ENCODE measurements at places on chromosomes 13 and 19. TPM values are rescaled to one million over a fixed set of nuclear protein-coding genes. Genes with fewer than 3 reads are reported as not detected.

- DNase-seq = no peak
- H3K4me3 ChIP-seq = peak overlapping the region; percentile 42
- peak overlapping the region; percentile 94 for H3K27ac ChIP-seq
Observed at GRCh38 chr19:45477713-45478453, 10.1 kb downstream of the FOSB start.

- H3K27me3 ChIP-seq = no peaks in the 10 kb centered on the region
- no peak overlapping the region for H3K4me3 ChIP-seq
- no peaks in the 10 kb centered on the region for H3K4me1 ChIP-seq
- DNase-seq = no peak
Observed at GRCh38 chr13:104785952-104786351, 1719.7 kb upstream of the SLC10A2 start.

DNA sequence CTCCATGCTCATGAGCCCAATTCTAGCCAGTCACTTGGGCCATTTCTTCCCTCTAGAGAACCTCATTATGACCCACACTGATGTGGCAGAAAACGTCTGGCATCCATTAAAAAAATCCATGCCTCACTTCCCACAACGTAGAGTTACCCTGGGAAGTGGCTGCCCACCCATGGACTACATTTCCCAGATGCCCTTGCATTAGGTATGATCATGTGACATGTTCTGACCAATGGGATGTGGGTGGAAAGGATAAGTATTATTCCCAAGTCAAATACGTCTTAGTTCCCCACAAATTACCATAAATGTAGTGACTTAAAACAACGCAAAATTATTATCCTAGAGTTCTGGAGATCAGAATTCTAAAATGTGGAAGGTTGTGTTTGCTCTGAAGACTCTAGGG lies 47.9 kb upstream of the ZNRF4 start:
- DNase-seq = no peak
- no peak overlapping the region for H3K27ac ChIP-seq
- H3K36me3 ChIP-seq = no peaks in the 10 kb centered on the region
- H3K4me1 ChIP-seq = no peaks in the 10 kb centered on the region
- no peaks in the 10 kb centered on the region for H3K27me3 ChIP-seq

Gene SOX21
- polyA plus RNA-seq = not detected

Gene TEX101
- not detected for polyA plus RNA-seq

Gene ITM2B
- polyA plus RNA-seq = 114 TPM

All from pancreas (tissue), 10 donors.